ENCODE measurements at places on chromosomes 2 and 18.

- no peak for DNase-seq
These were observed 70.6 kb upstream of the ASAP2 start for GRCh38 chr2:9135822-9136558.

- DNase-seq: no peak
These were observed 25.5 kb upstream of the NFE2L2 start for GRCh38 chr2:177289824-177290628.

DNA sequence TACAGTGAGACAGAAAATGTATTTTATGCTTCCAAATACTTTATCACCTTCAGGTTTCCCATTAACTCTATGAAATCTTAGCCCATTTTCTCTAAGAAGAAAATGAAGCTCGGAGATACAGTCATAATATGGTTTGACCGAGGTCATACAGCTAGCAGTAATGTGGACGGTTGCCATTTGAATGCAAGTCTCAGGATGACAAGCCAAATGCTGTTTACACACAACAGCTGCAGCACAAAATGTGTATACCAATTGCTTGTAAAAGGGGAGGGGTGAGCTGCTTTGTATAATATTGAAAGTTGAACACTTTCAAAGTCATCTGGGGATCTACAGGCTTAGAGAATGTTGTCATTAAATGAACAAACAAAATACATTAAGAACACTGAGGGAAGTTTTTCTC, 93.8 kb upstream of the FSIP2 start:
- no peak for DNase-seq

DNA sequence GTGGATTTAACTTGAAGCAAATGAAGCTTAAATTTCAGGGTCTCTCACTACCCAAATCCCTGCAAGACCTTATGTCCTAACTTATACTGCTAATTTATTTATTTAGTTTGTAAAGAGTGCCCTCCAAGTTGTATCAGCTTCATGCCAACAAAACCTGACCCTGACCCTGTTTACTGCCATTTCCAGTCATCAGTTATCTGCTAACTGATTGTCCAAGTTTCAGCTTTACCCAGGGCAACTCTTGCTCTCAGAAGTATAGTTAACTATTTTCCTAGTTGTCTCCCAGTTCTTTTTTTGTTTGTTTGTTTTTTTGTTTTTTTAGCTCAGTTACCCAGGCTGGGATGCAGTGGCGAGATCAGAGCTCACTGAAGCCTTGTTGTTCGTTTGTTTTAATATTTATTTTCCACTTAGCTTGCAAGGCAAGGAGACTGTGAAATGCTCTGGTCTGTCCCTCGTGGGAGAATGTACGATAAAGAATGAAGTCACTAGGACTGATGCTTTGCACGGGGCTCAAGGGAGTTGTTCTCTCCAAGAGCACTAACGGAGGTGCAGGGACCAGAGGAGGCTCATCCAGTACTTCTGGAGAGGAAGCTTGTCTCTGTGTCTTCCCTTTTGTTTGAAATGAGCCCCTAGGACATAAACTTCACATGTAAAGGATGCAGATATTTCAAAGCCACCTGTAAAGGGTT, 35.3 kb downstream of the MYOM1 start:
- no peak for DNase-seq

- no peak for DNase-seq
These were observed 81.1 kb downstream of the TMEM17 start for GRCh38 chr2:62424899-62425298.

- DNase-seq: no peak
These were observed 283.8 kb upstream of the LYPD1 start for GRCh38 chr2:132953771-132954170.

GRCh38 chr18:45844938-45845337, 19.5 kb downstream of the SIGLEC15 start:
- no peak for DNase-seq

GRCh38 chr18:63206433-63207142, 113.0 kb downstream of the BCL2 start:
- no peak for DNase-seq

GRCh38 chr2:229572507-229573271, 141.7 kb downstream of the DNER start:
- no peak for DNase-seq

GRCh38 chr2:229085439-229085838, 185.6 kb downstream of the PID1 start:
- DNase-seq: no peak

- DNase-seq: no peak
These were observed 128.3 kb downstream of the AFF3 start for GRCh38 chr2:100013892-100014677.

- DNase-seq: no peak
These were observed 15.6 kb upstream of the PPP1CB start for GRCh38 chr2:28736034-28736433.

- no peak for DNase-seq
These were observed 36.3 kb downstream of the MOGAT1 start for GRCh38 chr2:222707689-222708273.

- DNase-seq: no peak
These were observed 33.6 kb downstream of the SRBD1 start for GRCh38 chr2:45577441-45577840.

DNA sequence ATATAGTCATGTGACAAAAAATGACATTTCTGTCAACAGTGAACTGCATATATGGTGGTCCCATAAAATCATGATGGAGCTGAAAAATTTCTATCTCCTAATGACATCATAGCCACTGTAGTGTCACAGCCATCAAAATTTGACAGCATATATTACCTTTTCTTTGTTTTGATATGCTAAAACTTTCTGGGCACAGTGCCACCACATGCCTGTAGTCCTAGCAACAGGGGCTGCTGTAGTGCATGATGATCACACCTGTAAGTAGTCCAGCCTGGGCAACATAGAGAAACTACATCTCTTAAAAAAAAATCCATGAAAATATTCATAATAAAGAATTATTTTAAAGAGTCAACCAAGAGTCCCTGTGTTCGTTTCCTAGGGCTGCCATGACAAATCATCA, 155.5 kb upstream of the SERTAD2 start:
- no peak for DNase-seq
